Sigmoid colon (tissue), 7 donors: ENCODE measurements at places on chromosomes 16 and 17. TPM values are rescaled to one million over a fixed set of nuclear protein-coding genes. Genes with fewer than 3 reads are reported as not detected.

- no peak overlapping the region for H3K27ac ChIP-seq
- peaks cover 80% of the 10 kb centered on the region for H3K36me3 ChIP-seq
- no peaks in the 10 kb centered on the region for H3K4me1 ChIP-seq
- DNase-seq, result no peak
- H3K4me3 ChIP-seq, result no peak overlapping the region
Measured at GRCh38 chr16:19540241-19540970, 15.1 kb upstream of the VPS35L start.

- H3K4me1 ChIP-seq, result peaks cover 27% of the 10 kb centered on the region
- H3K36me3 ChIP-seq, result no peaks in the 10 kb centered on the region
- peak; percentile 83 for DNase-seq
- H3K27me3 ChIP-seq, result no peaks in the 10 kb centered on the region
Measured at GRCh38 chr16:79601092-79601930, 774 bp upstream of the MAF start.

DNA sequence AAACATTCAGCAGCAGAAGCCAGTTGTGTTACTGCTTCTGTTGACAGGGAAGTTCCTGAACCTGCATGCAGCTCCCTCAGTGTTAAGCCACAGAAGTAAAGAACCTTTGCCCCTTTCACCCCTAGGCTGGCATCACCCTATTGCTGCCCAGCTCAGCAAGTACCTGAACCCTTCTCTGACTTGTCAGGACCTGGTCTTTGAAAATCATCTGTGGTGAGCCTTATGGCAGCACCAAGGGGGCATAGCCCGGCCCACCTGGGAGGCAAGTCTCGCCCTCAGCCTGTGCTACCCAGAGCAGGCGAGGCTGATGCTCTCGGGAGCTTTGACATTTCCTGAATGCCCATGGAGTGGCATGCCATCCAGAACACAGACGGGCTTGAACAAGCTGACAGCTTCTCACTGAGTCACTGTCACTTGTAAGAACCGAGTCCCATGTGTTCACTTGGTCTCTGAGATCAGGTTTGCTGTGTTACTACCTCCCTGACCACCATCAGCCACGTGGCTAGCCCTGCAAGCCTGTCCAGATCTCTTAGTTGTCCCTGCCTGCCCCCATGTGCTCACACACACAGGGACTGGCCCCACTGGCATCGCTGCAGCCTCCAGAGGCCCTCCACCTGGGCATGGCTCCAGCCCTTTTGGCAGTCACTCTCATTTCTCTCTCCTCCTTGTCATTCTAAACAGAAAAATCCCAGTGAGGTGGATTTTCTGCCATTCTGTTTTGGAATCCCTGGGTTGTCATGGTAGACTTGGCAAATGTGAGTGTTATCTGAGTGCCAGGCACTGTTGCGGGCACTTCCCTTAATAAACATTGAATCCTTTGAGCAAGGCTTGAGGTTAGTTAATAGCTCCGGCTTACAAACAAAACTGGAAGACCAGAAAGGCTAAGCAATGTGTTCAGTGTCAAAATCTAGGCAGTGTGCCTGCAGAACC, 2.9 kb upstream of the CARMIL2 start:
- H3K27me3 ChIP-seq, result peaks cover 22% of the 10 kb centered on the region
- DNase-seq, result peak; percentile 89
- peak overlapping the region; percentile 51 for H3K27ac ChIP-seq
- no peaks in the 10 kb centered on the region for H3K4me1 ChIP-seq
- no peak overlapping the region for H3K4me3 ChIP-seq
- peaks cover 22% of the 10 kb centered on the region for H3K36me3 ChIP-seq

GRCh38 chr17:79109584-79109983, 35.0 kb downstream of the ENGASE start:
- no peaks in the 10 kb centered on the region for H3K27me3 ChIP-seq
- H3K4me1 ChIP-seq, result no peaks in the 10 kb centered on the region
- H3K27ac ChIP-seq, result no peak overlapping the region
- no peak overlapping the region for H3K4me3 ChIP-seq
- H3K36me3 ChIP-seq, result peaks cover 8% of the 10 kb centered on the region

DNA sequence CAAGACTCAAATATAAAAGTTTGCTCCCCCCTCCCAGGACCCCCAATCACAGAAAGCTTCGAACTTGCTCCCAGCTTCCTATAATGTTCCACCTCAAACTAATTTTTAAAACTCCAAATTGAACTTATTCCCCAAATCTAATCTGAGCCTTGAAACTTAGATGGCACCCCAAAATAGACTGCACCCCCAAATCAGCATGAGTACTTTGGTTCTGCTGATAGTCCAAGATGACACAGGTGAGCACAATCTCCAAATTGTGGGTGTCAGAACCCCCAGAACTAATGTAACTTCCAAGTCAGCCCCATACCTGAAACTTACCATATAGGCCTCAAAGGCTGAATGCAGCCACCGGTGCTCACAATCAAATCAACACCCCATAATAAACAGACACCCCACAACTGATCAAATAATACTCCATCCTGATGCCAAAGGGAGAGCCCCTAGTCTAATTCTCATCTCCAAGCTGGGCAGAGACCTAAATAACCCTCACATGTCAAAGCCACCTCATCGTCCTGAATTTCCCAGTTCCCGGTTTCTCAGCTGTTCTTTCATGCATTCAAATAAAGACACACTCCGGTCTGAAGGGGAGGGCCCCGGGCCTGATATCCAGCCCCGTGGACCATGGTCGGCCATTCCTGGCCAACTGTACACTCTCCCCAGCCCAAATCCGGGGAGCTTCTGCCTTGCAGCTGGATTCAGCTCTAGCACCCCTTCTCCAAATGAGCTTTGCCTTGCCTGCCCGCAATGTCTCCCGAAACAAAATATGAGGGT, 1.8 kb upstream of the BCL6B start:
- H3K27me3 ChIP-seq, result peaks cover 18% of the 10 kb centered on the region
- no peaks in the 10 kb centered on the region for H3K36me3 ChIP-seq
- H3K4me1 ChIP-seq, result peaks cover 58% of the 10 kb centered on the region
- H3K4me3 ChIP-seq, result no peak overlapping the region
- H3K27ac ChIP-seq, result peak overlapping the region; percentile 88

- DNase-seq, result no peak
- no peak overlapping the region for H3K4me3 ChIP-seq
- H3K27ac ChIP-seq, result no peak overlapping the region
- H3K4me1 ChIP-seq, result peaks cover 13% of the 10 kb centered on the region
- no peaks in the 10 kb centered on the region for H3K36me3 ChIP-seq
Measured at GRCh38 chr16:24139282-24139681, 116.9 kb upstream of the CACNG3 start.

- no peaks in the 10 kb centered on the region for H3K36me3 ChIP-seq
- no peak for DNase-seq
- peaks cover 35% of the 10 kb centered on the region for H3K27me3 ChIP-seq
- H3K4me3 ChIP-seq, result no peak overlapping the region
- no peaks in the 10 kb centered on the region for H3K4me1 ChIP-seq
Measured at GRCh38 chr17:63504261-63504660, 18.9 kb upstream of the KCNH6 start.

DNA sequence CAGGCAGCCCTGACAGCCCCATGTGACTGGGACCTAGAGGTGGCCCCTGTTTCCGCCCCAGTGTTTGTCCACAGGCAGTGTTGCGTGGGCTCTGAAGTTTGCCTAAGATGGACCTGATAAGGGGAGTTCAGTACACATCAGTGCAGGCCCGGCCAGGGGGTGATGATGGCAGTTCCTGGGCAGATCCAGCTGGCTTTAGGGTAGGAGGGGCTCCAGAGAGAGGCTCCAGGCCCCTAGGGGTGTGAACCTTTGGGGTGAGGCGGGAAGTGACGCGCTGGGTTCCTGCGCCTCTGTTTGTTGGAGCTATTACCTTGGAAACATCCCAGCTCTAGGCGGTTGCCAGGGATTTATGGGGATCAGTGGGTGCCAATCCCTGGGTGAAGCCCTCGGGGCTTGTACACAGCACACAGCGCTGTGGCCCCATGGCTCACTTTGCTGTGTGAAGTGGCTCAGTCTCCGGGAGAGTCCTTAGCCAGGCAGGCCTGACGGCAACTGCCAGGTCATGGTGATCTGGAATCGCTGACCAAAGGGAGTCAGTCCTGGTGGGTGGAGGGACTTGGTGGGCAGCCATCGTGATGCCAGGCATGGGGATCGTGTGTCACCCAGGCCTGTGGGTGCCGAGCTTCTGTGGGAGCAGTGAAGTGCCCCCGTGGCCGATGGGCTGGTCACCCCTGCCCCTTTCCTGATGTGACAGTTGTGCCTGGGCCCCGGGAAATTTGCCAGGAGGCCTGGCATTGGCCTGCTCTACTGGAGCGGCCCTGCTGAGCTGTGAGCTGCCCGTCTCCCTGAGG, 146.1 kb downstream of the SEC14L1 start:
- peak overlapping the region; percentile 57 for H3K27ac ChIP-seq
- no peak overlapping the region for H3K4me3 ChIP-seq
- peaks cover 46% of the 10 kb centered on the region for H3K4me1 ChIP-seq
- DNase-seq, result peak; percentile 87
- H3K36me3 ChIP-seq, result no peaks in the 10 kb centered on the region

- no peak overlapping the region for H3K4me3 ChIP-seq
- H3K36me3 ChIP-seq, result peaks cover 96% of the 10 kb centered on the region
- no peaks in the 10 kb centered on the region for H3K4me1 ChIP-seq
- DNase-seq, result no peak
- no peak overlapping the region for H3K27ac ChIP-seq
Measured at GRCh38 chr17:4028436-4028835, 64.2 kb upstream of the ATP2A3 start.

Gene TPSB2
- 12.2 TPM for total RNA-seq

DNA sequence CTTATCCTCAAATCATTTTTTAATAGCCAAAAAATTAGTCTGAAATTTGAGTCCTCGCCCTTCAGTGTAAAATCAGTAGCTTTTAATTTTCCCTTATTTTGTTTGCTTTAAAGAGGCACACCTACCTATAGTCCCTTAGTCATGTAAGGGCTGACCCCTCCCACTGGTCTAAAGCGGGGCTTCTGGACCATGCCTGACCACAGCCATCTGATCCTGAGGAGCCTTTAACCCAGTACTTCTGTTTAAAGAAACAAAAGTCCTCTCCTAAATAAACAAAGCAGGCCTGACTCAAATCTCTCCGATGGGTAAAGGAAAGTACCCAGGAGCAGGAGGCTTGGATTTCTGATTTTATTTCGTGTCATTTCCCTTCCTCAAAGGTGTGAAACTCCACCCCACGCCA, 92.0 kb upstream of the CCL2 start:
- H3K4me1 ChIP-seq, result no peaks in the 10 kb centered on the region
- H3K27me3 ChIP-seq, result peaks cover 1% of the 10 kb centered on the region
- no peaks in the 10 kb centered on the region for H3K36me3 ChIP-seq
- no peak overlapping the region for H3K4me3 ChIP-seq

DNA sequence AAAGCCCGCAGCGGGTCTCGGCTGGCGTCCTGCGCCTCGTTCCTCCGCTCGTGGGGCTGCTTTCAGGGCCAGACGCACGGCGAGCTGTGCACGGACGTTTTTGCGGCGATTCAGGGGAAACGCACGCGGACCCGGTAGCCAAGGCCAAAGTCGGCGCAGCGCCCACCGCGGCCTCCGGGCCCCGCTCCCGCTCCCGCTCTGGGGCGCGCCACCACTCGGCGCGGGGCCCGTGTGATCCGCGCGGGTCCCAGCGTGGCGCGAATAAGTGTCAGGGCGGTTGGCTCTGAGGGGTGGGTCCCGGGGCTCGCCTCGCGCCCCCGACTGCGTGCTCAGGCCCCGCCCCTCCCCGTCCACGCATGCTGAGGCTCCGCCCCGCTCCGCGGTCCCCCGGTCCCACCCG, 694 bp upstream of the TBCD start:
- peaks cover 26% of the 10 kb centered on the region for H3K4me1 ChIP-seq
- peak overlapping the region; percentile 90 for H3K27ac ChIP-seq
- no peak for DNase-seq
- H3K36me3 ChIP-seq, result no peaks in the 10 kb centered on the region

DNA sequence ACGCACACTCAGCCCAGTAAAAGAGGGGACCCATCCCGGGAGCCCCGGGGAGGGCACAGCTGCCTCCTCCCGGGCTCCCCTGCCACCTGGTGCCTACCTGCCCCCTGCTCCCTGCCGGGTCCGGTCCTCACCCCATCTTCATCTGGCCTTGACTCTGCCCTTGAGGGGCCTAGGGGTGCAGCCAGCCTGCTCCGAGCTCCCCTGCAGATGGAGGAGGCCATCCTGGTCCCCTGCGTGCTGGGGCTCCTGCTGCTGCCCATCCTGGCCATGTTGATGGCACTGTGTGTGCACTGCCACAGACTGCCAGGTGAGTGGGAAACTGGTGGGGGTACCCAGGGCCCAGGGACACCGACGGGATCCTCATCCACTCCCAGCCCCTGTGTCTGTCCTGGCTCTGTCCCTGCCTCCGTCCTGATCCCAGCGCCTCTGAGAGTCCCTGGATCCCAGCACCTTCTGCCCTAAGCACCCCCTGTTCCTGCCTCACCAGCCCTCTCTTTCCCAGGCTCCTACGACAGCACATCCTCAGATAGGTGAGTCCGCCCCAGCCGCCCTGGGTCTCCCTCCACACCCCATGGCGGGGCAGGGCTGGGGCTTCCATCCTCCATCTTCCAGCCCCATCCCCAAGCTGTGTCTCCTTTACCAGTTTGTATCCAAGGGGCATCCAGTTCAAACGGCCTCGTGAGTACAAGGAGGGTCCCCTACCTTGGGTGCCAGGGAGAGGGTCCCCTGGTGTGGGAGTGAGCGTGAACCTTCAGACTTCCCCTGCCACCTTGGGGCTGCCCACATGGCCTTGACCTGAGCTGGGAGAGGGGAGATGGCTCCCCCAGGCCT, 574 bp downstream of the LAT start:
- H3K4me3 ChIP-seq, result no peak overlapping the region
- no peaks in the 10 kb centered on the region for H3K4me1 ChIP-seq
- no peak overlapping the region for H3K27ac ChIP-seq

Gene TBC1D3I
- total RNA-seq, result not detected

DNA sequence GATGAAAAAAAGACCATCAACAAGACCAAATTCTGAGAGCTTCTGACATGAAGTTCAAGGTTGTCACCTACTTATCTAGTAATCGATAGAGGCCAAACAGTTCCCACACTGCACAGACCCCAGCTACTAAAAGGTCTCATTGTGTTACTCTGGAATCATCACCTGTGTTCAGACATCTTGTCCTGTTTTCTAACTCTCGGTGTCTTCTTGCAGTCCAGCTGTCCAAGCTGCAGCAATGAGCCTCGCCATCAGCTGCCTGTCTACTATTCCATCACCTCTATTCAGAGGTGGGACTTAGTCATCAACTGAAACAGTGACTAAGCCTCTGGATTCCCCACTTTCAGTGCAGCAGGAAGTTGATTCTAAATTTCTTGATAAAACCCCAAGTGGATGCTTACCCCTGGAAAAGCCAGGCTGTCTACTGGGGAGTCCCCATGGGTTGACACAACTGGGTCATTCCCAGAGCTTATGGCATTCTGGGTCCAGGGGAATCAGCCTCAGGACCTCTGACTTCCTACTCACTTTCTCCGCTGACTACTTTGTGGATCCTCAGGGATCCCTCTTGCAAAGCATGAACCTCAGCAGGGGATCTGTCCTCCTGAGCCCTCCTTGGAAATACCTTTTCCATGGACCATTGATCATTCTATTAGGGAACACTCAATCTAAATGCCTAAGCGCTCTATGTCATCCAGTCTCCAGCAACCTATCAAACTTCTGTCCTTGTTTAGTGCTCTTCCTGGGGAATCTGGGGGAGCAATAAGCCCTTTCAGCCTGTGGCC, 46.5 kb downstream of the HNF1B start:
- H3K27me3 ChIP-seq, result no peaks in the 10 kb centered on the region
- no peak overlapping the region for H3K27ac ChIP-seq
- H3K36me3 ChIP-seq, result no peaks in the 10 kb centered on the region
- H3K4me1 ChIP-seq, result no peaks in the 10 kb centered on the region
- no peak overlapping the region for H3K4me3 ChIP-seq
- DNase-seq, result no peak
